ENCODE measurements at places on chromosomes 6 and 20. TPM values are rescaled to one million over a fixed set of nuclear protein-coding genes. Genes with fewer than 3 reads are reported as not detected.

GRCh38 chr20:61562897-61563504, 310.9 kb downstream of the CDH4 start:
- no peak for DNase-seq

DNA sequence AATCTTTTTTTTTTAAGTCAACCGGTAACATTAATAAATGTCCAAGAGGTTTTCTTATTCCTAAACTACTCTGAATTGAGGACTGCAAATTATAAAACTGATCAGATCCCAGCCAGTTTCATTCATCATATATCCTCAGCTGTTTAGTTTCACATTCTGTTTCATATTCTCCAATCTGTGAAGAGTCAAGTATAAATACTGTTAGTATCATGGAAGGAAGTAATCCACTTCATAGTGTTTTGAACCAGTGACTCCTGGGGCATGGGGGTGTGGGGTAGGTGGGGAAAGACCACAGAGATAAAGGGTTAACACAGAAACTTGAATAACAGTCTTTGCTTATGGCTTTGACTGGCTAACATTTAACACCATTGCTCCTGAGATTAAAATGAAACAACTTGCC, 69.9 kb downstream of the FYN start:
- no peak for DNase-seq

Gene RAE1
- total RNA-seq = 183 TPM

GRCh38 chr6:14290041-14290771, 172.6 kb downstream of the CD83 start:
- DNase-seq = no peak

DNA sequence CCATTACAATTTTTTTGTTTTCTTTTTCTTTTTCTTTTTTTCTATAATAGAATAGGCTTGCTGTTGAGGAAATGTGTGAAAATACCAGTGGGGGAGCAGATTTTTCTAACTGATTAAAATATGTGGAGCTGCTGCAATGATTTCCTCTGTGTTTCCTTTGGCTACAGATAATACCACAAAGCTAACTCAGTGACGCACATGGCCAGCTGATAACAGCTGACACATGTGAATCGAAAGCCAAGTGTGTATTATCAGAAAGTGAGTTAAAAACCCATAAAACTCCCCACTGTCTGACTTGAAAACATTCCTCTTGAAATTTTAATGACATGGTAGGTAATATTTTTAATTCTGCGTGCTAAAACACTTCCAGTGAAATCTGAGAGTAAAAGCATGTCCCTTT, 70.8 kb upstream of the AHI1 start:
- DNase-seq = no peak
